ENCODE measurements at places on chromosomes 4 and X.

GRCh38 chrX:96705905-96706304 lies 21.3 kb downstream of the DIAPH2 start:
- no peak for DNase-seq

GRCh38 chr4:56128213-56128612 lies 179.5 kb downstream of the CEP135 start:
- DNase-seq, result no peak

DNA sequence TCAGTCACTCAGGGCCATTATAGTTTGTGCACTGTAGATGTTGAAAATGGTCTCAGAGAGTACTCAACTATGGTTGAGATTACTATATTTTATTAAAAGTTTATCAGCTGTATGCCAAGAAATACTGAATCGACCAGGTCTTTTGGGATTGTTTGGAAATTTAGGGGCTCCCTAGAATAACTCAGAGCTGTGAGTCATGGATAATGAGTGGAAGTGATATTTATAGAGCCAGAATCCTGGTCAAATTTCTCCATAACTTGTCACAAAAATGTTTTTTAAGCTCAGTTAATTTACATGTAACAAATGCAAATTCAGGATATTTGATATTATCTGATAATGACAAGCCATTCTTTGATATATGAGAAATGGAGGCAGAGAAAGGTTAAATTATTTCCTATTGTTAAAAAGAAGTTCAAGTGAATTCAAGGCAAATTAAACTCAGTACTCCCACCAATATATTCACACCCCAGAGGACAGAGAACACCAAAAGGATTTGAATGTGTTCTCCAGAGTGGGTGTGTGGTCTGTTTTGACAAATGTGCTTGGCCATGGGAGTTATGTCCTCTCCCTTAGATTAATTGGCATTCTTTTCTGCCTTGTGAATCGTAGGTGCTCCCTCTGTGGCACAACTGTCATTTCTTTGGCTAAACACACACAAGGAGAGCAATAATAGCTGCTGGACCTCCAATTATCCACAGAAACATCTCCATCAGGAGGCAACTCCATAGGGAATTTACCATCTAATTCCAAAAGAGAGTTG lies 37.7 kb downstream of the ARHGAP24 start:
- peak; percentile 7 for DNase-seq

- DNase-seq, result no peak
Measured at GRCh38 chr4:6354119-6354518, 84.5 kb downstream of the WFS1 start.

DNA sequence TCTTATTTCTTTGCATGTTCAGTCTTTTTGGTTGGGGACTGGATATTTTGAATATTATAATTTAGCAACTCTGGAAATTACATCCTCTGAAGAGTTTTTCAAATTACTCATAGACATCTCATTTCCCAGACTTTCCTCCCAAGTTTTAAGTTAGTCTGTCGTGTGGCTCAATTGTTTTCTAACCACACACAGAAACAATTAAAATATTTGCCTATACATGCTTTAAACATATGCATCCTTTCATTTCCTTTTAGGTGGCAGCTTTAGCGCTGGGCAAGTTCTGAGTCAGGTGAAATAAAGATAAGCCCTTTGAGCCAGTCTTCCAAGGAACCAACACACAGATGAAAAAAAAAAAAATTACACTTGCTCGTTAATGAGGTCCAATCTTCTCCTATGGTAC lies 307.0 kb upstream of the SPOCK3 start:
- DNase-seq, result no peak

DNA sequence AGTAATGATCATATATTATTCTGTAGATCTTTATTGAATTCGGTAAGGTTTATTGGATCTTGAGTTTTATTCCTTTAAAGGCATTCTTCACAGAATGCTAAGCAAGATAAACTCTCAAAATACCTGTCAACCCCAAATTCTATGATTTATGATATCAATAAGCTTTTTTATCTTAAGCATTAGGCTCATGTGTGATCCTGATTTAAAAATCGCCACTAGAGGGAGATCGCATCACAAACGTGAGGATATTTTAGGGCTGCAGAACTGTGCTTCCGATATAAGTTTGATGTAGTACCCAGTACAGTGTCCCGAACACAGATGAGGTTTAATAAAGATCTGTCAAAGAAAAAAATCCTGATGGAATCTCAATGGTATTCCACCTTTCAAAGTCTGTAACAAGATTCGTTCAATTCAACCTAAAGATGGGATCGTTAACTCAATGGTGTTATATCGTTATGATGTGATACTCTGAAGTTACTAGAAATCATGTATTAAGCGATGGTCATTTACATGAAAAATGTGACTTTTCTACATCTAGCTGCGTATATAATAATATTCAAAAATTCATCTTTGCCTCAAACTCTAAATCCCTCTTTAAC lies 169.0 kb downstream of the CORIN start:
- DNase-seq, result peak; percentile 1

GRCh38 chrX:129761596-129761995 lies 18.2 kb upstream of the SASH3 start:
- no peak for DNase-seq

DNA sequence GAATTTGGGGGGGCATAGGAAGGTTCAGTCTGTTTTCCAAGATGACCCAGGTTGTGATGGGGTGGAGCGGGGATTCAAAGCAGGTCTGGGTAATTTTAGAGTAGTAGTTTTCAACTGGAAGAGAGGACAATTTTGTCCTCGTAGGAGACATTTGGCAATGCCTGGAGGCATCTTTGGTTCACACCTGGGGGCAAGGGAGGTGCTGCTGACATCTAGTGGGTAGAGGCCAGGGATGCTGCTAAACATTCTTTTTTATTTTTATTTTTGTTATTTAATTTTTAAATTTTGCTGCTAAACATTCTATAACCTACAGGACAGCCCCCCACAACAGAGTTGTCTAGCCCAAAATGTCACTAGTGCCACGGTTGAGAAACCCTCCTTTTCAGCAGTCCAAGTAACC lies 1.9 kb downstream of the RAB9A start:
- DNase-seq, result no peak

DNA sequence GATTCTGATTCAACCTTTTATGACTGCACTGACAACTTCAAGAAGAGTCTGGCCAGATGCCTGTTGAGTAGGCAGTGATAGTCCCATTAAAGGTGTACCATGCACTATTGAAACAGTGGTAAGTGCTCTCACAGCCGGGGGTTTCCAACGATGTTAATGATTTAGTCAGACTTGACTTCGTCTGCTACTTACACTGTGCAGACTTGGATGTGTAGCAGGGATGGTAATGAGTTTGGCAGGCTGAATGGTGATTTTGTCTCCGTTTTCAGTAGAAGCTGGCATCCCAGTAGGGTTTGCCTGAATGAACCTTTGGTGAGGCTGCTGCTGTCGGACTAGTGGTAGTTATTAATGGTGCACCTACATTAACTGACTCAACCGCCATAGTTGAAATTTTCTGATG lies 52.0 kb upstream of the TMSB15B start:
- DNase-seq, result no peak

DNA sequence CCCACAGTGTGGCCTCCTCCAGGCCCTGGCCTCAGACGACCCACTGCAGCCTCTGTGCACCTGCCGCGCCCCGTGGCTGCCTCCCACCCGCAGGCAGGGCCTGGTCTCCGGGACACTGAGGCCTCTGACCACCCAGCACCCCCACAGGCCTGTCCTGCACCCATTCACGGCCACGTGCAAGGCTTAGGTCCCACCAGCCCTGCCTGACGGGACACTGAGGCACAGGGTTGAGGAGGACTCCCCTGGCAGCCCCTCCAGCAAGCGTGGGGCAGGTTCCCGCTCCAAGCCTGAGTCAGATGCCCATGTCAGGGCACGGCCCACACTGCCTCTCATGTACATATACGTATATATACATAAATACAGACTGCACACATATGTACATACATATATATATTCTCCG lies 23.5 kb downstream of the NELFA start:
- no peak for DNase-seq
